ENCODE measurements at places on chromosomes 7 and 10.

- DNase-seq, result no peak
Measured at GRCh38 chr10:132970641-132971438, 28.5 kb upstream of the CFAP46 start.

GRCh38 chr7:150686030-150686631 lies 625 bp downstream of the GIMAP2 start:
- no peak for DNase-seq

DNA sequence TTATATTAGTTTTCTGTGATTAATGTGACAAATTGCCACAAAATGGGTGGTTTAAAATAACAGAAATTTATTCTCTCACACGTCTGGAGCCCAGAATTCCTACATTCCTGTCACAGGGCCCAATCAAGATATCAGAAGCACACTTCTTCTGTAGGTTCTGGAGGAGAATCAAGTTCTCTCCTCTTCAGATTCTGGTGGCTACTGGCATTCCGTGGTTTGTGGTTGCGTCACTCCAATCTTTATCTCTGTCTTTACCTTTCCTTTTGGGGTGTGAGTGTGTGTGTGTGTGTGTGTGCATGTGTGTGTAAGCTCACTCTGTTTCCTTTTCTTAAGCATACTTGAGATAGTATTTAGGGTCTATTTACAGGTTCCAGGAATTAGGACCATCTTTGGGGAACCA lies 115.5 kb upstream of the DKK1 start:
- no peak for DNase-seq

DNA sequence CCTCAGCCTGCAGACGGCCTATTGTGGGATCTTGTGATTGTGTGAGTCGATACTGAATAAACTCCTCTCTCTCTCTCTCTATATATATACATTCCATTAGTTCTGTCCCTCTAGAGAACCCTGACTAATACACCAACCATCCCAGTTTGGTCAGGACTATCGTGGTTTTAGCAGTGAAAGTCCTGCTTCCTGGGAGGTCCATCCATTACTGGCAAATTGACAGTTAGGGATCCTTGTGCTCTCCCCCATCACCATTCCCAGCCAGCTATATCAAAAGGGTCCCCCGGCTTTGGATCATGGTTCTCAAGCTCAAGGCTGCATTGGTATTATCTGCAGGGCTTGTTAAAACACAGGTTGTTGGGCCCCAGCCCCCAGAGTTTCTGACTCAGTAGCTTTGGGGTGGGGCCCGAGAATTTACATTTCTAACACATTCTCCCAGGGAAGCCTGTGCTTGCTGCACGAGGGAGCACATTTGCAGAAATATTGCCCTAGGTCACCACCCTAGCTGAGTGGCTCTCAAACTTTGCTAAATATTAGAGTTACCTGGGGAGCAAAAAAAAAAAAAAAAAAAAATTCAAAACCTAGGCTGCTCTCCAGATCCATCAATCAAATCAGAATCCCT lies 899.1 kb upstream of the AUTS2 start:
- DNase-seq, result no peak

GRCh38 chr10:29895456-29895855 lies 163.9 kb downstream of the JCAD start:
- no peak for DNase-seq

GRCh38 chr7:98352621-98353020 lies 48.3 kb downstream of the BAIAP2L1 start:
- no peak for DNase-seq

GRCh38 chr7:106720641-106721040 lies 59.7 kb upstream of the CCDC71L start:
- no peak for DNase-seq

DNA sequence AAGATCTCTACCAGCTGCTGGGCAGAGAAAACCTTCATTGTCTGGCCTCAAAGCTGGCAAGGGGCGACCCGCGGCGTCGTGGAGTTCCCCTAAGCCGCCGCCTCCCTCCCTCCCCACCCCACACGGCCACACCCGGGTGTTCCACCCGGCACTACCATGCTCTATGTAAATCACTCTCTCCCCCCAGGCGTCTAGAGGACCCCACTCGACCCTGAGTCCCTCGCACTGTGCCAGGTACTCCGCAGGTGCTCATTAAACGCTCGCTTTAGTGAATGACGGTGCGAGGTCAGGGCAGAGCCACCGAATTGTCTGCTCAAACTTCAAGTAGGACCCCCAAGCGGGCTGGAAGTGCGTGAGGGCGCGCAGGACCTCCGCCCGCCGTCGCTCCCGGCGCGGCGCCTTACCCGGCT lies 628 bp downstream of the PARP12 start:
- peak; percentile 60 for DNase-seq

DNA sequence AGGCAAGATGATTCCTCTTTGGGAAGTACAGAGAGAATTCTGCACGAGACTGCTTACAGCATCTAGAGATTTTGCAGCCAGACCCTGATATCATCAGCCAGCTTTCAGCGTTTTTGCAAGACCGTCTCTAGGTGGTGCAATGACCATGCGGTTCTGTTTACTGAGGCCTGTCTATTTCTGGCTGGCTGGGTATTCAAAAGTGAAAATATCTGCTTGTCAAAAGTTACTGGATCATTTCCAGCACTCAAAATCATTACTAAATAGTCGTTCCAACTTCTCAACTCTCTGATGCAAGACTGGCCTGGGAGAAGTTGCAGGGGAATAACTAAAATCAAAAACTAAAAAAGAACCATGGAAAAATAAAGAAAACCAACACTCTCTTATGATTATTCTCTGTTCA lies 240.1 kb downstream of the ELMO1 start:
- no peak for DNase-seq

DNA sequence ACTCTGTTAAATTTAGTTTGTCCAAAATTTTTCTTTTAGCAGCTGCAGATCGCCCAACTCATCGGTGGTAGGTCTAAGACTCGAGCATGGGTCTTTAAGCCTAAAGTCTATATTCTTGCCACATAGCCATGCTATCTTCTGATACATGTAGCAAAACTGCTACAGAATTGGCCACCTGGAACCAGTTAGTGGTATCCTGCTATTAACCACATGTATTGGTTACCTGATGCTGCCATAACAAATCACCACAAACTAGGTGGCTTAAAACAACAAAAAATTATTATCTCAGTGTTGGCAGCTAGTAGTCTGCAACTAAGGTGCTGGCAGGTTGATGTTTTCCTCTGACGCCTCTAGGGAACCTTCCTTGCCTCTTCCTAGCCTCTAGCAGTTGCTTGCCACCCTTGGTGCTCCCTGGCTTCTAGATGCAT lies 96.7 kb upstream of the PIK3CG start:
- DNase-seq, result no peak

DNA sequence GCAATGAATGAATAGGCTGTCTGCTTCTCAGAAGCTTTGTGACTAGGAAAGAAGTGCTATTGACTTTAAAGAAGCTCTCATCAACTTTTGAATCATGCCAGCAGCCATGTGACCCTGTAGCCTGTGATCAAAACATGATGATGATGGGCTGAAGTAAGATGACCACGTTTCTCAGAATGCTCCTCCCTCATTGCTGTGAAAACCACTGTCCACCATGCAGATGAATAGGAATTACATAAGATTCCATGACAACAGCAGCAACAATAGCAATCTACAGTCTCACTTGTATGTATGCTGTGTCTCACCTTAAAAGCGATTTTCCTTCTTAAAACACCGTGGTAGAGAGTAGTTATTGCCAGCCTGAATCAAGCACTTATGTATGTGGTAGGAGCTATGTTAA lies 228.4 kb downstream of the TRIL start:
- DNase-seq, result no peak

GRCh38 chr10:51707821-51708424 lies 8.5 kb upstream of the CSTF2T start:
- DNase-seq, result no peak
